ENCODE measurements at places on chromosomes 3 and 15.
A peak's percentile ranks its signal among the peaks of the same experiment; 100 is the strongest.

DNA sequence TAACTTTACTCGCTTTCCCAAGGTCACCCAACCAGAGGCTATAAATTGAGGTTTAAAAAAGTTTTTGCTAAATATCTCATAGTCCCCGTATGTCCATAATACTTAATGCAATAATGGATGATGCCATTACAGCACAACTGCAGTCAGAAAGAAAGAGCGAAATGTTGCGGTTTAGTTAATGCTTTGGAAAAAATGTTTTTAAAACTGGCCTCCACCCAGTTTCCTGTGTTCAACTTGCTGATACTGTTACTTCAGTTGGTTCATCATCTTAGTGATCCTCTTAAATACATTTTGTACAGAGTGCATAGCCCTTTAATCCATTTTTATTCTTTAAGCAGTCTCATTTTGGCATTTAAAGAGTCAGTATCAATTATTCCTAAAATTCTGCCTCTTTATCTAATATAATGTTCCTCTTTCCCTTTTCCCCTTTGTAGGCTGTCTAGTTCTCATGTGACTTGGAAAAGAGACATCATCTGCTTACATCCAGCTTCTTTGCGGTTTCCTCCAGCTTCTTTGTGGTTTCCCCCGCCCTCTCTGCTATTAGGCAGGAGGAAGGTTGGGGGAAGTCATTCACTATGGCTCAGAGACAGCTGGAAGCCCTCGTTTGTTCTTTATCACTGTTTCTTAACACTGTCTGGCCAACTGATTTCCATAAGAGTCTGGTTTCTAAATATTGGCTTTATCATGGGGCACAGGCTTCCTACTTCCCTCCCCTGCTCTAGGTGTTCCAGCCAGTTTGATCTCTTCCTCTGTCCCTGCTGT is 154.3 kb downstream of the GOLIM4 start:
- DNase-seq: peak; percentile 23

DNA sequence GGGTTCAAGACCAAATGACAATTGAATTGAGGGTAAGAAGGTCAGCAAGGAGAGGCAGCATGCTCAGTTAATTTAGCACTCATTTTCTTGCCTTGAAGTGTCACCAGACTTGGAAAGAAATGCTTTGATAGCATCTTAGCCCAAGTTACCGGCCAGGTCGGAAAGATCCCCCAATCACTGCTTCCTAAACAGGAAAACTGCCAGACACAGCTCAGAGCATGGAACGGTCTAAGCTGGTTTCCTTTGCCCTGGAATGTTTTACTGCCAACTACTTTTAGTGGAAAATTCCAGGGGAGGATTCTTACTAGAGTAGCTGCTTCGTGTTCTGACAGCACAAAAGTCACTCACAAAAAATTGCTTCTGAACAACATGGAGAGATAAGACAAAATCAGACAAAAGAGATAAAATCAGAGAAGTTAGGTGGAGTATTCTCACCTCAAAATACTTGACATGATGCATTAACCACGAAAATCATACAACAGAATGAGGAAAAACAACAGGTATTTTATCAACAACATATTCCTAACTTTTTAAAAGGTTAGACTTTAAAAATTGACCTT is 65.5 kb downstream of the CCR4 start:
- DNase-seq: no peak

DNA sequence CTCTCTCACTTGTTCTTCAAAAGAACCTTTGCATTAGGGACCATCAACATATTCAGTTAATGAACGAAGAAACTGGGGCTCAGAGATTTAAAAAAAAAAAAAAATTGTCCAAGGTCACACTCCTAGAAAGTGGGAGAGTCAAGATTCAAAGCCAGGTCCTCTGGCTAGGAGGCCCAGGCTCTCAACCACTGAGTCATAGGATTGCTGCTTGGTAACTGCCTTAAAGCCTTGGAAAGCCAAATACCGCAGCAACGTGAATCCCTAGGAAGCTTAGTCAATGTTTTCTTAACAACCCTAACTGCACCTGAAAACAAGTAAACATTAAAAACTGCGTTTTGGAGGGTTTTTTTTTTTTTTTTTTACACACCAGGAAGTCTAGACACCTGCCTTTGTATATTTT is 156.8 kb downstream of the WNT5A start:
- DNase-seq: no peak

GRCh38 chr3:188974856-188975599 is 196.7 kb upstream of the TPRG1 start:
- DNase-seq: no peak

- no peak for DNase-seq
These were observed 23.6 kb downstream of the TLNRD1 start for GRCh38 chr15:81024265-81024872.

GRCh38 chr3:42539871-42540714 is 37.6 kb downstream of the VIPR1 start:
- peak; percentile 45 for DNase-seq

- no peak for DNase-seq
These were observed 29.6 kb upstream of the CEMIP start for GRCh38 chr15:80749589-80749988.

- no peak for DNase-seq
These were observed 4.8 kb downstream of the SCG5 start for GRCh38 chr15:32646291-32646690.

DNA sequence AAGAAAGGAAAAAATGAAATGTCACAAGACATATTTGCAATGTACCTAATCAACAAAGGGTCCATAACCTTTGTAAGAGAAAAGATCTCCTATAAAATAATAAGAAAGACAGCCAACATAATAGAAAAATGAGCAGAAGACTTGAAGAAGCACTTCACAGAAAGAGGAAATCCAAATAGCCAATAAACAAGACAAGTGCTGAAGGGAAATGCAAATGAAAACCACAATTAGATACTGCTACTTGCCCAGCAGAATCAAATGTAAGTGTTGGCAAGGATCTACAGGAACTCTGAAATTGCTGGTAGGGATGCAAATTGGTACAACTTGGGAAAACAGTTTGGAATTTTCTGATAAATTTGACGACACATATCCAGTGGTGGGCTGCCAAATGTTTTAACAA is 15.1 kb upstream of the TOPAZ1 start:
- no peak for DNase-seq

DNA sequence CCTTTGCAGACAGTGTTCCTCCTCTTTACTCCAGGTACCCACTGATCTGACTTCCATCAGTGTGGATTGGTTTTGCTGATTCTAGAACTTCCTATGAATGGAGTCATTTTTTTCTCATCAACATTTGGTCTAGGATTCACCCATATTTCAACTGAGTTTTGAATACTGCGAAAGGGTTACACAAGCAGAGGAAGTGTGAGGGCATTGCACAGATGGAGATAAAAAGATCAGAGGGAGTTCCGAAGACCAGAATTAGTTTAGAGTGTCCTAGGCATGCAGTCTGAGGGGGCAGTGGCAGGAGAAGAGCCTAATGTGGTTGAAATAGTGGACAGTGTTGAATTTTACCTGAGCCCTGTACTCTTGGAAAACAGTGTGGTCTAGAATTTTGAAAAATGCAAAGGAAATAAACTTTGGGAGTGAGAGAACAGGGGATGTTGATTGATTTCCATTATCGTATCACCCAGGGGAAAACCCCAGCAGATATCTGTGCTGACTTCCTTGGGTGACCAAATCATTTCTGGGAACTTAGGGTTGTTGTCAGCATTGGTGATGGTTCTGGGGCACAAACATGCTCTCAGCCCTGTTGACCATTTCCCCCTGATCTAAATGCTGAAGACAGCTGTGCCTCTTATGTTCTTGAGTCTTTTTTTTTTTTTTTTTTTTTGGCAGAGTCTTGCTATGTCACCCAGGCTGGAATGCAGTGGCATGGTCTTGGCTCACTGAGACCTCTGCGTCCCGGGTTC is 327.4 kb upstream of the LRRFIP2 start:
- DNase-seq: no peak

- DNase-seq: no peak
These were observed 2.3 kb upstream of the BMF start for GRCh38 chr15:40110866-40111550.

DNA sequence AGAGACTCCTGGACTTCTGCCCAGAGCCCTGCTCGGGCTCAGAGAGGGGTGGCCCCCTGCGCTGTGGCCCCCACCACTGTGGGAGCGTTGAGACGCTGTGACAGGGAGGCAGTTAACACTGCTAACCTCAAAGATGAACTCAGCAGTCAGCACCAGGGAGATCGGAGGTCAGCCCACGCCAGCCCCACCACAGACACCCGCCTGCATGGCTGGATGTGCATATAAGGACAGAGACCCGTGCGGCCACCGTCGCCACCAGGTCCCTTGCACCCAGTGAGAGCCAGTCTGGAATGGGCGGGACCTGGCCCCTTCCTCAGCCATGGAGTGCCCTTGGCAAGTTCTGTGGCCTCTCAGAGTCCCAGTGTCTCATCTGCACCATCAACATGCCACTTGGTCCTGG is 48.5 kb upstream of the FURIN start:
- DNase-seq: no peak

DNA sequence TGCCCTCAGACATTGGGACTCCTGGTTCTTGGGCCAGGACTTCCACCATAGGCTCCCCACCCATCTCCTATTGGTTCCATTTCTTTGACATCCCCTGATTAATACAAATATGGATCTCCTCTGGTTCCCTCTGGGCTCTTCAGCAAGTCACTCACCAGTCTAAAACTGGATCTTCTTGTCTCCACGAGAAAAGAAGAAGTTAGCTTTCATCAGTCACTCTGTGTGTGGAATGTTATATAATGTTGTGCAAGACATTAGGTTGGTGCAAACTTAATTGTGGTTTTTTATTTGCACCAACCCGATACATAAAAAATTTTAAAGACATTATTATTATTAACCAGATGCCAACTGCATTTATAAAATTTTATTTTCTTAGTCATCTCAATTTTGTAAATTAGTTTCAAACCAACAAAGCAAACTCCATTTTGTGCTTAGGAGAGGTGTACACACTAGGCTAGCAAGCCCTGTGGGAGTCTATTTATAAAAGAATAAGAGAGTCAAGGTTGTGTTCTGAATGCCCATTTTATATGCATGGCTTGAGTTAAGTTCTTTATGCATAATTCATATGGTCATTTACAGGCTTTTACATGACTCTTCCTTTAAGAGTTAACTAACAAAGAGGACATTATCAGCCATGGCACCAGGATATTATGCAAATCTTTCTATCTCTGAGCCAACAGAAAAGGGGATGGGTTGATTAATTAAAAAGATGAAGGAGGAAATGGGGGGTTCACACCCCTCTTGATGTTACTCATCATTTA is 35.1 kb upstream of the IL12A start:
- DNase-seq: no peak

- DNase-seq: no peak
These were observed 231.9 kb upstream of the TBC1D5 start for GRCh38 chr3:17974206-17974841.

- DNase-seq: no peak
These were observed 20.8 kb upstream of the TNIK start for GRCh38 chr3:171481011-171481410.

GRCh38 chr3:129665024-129665768 is 58.7 kb upstream of the PLXND1 start:
- no peak for DNase-seq

DNA sequence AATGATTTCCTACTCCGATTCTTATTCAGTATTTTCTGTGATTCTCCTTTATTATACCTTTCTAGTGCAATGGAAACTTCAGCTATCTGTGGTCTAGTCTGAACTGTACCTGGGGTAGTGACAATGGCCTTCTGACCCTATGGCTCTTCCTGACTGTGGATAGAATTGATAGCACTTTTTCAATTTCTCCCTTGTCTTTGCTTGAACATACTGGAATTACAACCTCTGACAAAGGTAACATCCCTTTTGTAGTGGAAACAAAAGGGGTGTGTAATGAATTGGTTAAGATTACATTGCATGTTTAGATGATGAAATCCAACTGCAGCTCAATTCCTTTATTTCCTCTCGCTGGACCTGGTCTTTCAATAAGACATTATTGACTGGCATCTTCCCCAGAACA is 21.0 kb upstream of the SOX2 start:
- DNase-seq: no peak

DNA sequence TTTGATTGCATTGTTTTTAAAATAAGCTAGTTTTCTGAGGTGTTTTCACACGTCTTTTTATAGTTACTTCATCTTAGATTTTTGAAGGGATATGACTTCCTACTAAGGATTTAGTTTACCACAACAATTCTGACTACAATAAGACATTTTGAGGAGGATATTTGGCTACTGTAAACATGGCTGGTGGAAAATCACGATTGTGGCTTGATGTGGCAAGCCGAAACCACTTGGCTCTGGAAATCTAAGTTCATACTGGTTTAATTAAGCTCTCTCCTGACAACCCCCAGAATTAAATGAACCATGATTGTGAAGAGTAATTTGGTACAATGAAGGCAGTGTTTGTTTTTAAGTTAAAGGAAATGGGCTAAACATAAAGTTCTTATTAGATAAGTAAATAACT is 30.8 kb downstream of the ST3GAL6 start:
- no peak for DNase-seq

DNA sequence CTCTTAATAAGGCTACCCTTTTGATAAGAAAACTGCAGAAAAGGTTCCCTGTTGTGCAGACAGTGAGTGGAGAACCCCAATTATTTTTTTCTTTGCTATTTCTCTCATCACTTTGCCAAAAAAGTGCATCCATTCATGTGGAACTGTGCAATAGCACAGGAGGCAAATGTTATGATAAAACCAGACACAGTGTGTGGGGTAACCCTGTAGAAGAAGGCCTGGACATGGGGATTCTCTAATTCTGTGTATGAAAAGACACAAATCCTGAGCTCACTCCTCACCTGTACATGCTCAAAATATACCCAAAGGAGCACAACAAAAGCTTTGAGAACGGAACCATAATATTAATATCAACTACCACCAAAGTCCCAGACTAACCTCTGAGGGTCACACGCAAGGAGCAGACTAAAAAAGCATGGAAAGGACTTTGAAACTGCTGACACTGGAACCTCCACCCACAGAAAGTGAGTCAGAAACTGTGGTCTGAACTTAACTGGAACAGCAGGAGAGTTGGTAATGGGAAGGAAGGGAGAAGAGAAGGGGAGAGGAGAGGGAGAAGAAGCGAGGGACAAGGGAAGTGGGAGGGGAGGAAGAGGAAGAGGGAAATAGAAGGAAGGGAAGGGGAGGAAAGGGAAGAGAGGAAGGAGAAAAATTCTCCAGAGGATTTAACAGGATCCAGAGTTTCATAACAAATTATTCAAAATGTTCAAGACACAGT is 299.9 kb downstream of the TBC1D5 start:
- DNase-seq: no peak

DNA sequence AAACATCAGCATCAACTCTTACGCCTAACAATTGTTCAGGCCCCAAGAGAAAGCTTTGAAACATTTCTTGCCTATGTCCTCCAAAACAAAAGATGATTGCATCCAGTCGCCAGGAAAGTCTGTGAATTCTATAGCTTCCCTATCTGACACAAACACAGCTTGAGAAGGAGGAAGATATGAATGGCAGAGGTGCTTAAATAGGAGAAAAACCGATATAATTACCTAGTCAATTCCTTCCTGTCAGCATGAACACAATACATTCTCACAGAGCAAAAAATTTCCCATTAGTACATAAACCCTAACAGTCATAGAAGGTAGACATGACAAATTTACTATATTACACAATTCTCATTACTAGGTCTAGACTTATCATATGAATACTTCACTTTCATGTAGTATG is 326.5 kb downstream of the CGGBP1 start:
- no peak for DNase-seq

All from left ventricle myocardium superior (tissue), 1 donor.